ENCODE measurements at places on chromosomes 2 and 18.
A peak's percentile ranks its signal among the peaks of the same experiment; 100 is the strongest.

DNA sequence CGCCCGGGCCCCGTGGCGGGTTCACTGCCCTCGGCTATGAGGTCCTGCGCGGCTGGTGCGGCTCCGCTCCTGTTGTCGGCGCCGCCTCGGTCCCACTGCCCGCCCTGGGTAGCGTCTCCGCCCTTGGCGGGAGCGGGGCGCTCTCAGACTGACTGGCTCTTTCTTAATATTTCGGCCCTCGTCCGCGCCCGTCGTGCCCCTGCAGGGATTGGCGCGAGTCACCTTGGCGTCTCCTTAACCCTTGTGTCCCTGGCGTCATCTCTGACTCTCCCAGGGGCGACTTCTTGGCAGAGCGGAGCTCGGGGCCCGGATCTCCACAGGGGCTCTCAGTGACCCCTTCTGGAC, 1.3 kb downstream of the PTMA start:
- DNase-seq = no peak

DNA sequence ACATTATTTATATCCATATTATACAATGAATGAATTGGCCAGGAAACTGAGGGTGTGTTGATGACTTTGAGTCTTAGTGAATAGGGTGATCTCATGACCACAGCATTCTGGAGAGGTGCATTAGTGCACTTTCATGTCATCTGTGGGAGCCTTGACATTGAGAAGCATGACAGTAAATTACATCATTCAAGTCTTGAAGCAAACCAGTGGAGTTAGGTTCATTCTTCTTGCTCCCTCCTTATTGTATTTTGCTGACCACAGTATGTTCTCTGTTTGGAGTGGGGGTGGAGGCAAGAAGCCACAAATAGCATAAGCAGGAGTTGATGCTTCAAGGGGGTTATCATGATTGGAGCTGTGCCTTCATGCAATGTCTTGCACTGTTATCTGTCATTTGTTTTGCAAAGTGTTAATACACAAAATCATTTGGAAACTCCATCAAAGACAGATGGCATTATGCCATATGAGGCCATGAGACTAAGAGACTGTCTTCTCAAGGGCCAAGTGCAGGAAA, 680.2 kb downstream of the NYAP2 start:
- peak; percentile 54 for DNase-seq

DNA sequence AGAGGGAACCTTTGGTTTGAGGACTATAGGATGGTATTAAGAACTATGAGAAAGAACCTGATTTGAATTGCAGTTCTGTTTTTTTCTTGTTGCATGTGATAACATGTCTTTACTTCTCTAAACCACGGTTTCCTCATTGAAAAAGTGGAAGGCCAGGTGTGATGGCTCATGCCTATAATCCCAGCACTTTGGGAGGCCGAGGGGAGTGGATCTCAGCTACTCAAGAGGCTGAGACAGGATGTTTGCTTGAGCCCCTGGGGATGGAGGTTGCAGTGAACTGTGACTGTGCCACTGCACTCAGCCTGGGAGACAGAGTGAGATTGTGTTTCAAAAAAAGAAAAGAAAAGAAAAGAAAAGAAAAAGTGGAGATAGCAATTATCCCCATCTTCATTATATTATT, 32.3 kb downstream of the SCN9A start:
- no peak for DNase-seq

- DNase-seq = no peak
Observed at GRCh38 chr2:117982376-117983033, 31.4 kb downstream of the CCDC93 start.

GRCh38 chr2:105183555-105184323, 57.8 kb upstream of the GPR45 start:
- DNase-seq = no peak

- no peak for DNase-seq
Observed at GRCh38 chr2:46147626-46148368, 149.4 kb upstream of the EPAS1 start.

DNA sequence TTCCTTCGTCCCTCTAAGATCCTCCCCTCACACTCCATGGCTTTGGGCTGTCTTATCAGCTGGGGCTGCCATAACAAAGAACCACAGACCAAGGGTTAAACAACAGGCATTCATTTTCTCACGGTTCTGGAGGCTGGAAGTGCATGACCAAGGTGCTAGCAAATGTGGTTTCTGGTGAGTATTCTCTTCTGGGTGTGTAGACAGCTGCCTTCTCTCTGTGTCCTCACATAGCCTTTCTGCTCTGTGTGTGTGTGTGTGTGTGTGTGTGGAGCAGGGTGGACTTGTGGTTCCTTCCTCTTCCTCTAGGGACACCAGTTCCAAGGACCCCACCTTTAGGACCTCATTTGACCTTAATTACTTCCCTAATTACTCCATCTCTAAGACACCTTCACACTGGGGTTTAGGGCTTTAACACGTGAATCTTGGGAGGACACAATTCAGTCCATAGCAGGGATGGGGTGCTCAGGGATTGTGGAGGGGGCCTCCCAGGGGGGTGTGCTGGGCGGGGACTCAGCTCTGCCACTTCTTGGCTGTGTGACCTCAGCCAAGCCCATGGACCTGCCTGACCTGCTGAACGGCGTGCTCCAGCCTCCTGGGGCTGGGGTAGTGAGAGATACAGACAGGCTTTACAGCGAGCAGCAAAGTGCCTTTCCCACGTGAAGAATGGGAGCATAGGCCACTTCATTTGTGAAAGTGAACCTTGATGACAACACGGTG, 38.0 kb downstream of the ACKR3 start:
- no peak for DNase-seq

GRCh38 chr18:77457681-77458080, 208.0 kb downstream of the GALR1 start:
- DNase-seq = no peak

DNA sequence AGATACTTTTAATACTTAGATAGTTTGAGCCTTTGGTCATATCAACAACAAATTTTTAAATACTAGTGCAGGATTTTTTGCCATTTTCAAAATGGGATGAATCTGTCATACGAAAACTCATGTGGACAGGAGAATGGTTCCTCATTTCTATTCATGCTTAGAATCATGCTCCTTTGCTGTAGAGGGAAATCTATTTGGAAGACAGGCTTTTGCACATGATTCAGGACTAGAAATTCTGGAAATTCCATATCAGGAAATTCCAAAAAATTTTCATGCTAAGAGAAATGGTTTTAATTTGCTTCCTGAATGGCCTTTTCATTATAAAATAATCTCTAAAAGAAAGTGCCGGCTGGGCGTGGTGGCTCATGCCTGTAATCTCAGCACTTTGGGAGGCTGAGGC, 39.3 kb downstream of the MOGAT1 start:
- DNase-seq = no peak

- no peak for DNase-seq
Observed at GRCh38 chr2:224319750-224320149, 82.2 kb downstream of the FAM124B start.

GRCh38 chr2:232519581-232520438, at the start of gene PRSS56:
Gene PRSS56 (plus strand): TSS chr2:232520388. CDS start chr2:232520599, 211 bp downstream.
- DNase-seq = no peak

GRCh38 chr18:63970809-63971205, 926 bp downstream of the SERPINB8 start:
- no peak for DNase-seq

DNA sequence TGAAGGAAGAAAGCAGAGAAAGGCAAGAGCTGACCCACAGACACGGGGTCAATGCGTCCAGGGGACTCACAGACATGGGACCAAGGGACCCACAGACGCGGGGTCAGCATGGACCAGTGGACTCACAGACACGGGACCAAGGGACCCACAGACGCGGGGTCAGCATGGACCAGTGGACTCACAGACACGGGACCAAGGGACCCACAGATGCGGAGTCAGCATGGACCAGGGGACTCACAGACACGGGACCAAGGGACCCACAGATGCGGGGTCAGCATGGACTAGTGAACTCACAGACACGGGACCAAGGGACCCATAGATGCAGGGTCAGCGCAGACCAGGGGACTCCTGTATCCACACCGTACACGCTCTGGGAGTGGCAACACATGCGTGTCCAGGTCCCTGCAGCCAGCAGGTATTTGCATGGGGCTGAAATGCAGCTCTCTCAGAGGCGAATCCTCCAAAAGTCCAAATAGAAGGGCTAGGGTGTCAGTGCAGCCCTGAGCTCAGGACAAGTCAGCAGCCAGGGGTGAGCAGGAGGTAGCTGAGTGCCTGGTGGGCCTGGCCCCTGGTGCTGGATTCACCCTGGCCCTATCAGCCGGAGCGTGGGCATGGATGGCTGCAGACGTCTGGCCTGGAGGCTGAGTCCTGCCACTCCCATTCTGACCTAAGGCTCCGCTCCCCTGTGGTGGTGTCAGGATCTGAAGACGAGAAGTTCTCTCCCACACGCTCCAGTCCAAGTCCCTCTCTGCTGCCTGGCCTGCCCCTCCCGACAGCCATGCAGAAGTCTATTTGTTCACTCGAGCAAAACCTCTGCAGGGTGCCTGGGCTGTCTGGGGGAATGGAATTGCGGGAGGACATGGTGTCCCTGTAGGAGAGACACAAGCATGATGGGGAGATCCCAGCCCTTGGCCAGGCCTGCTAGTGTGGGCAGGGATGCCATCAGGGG, 28.5 kb downstream of the TMEM18 start:
- no peak for DNase-seq

DNA sequence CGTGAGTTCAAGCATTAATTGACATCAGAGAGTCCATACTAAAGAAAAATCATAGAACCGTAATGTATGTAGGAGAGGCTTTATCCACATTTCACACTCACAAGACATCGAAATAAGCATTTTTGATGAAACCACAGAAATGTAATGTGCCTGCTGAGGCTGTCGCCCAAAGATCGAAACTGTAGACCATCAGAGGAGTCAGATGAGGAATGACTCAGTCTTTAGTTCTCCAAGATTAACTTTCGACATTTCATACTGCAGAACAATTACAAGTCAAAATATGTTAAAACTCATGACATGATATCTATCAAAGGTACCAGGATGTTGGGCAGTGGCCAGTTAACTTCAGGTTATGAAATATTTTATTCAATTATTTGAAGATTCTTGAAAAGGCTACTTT, 79.6 kb downstream of the RAB31 start:
- DNase-seq = peak; percentile 23

DNA sequence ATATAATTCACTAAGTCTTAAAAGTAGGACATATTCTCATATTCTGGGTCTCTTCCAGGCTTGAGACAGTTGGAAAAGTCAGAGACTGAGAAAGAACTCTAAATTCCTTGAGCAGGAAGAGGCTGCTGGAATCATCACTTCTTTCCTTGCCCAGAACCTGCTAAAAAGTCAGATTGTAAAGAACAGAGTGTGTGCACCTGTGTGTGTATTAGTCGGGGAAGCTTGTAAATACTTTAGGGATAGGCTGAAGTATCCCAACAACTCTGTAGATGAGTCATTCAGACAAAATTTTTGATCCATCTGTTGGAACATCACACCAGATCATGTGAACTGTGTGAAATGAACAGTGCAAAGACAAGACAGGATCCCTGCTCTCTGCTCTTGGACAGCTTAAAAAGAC, 16.1 kb downstream of the GAREM1 start:
- no peak for DNase-seq

- no peak for DNase-seq
Observed at GRCh38 chr18:33201509-33201926, 239.0 kb downstream of the CCDC178 start.

GRCh38 chr2:18425210-18425703, 135.2 kb downstream of the RDH14 start:
- no peak for DNase-seq

GRCh38 chr2:132477962-132478361, 61.4 kb downstream of the GPR39 start:
- peak; percentile 60 for DNase-seq

GRCh38 chr2:242011516-242011915, 142.0 kb downstream of the RTP5 start:
- no peak for DNase-seq

DNA sequence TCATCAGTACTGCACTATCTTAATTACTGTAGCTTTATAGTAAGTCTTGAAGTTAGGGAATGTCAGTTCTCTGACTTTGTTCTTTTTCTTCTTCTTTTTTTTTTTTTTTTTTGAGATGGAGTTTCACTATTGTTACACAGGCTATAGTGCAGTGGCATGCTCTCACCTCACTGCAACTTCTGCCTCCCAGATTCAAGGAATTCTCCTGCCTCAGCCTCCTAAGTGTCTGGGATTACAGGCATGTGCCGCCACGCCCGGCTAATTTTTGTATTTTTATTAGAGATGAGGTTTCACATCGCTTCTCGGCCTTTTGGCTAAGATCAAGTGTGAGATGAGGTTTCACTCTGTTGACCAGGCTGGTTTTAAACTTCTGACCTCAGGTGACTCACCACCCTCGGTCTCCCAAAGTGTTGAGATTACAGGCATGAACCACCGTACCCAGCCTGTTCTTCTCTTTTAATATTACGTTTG, 41.9 kb upstream of the TANC1 start:
- DNase-seq = no peak

DNA sequence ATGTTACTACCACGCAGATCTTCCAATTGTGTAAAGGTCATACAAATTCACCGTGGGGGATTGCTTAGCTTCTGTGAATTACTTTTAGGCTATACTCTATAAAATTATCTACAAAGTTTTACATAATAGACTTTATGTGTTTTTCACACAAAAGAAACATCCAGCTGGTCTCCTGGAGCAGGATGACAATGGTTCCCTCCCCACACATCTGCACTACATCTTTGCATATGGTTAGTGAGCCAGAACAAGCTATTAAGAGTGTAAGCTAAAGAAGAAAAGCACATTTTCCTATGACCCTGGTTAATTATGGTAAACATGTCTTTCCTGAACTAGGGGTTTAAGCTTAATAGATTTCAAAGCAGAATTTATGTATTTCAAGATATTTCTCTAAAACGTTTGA, 295.1 kb downstream of the ASXL3 start:
- DNase-seq = no peak

- no peak for DNase-seq
Observed at GRCh38 chr2:213150315-213151097, 906 bp downstream of the IKZF2 start.

DNA sequence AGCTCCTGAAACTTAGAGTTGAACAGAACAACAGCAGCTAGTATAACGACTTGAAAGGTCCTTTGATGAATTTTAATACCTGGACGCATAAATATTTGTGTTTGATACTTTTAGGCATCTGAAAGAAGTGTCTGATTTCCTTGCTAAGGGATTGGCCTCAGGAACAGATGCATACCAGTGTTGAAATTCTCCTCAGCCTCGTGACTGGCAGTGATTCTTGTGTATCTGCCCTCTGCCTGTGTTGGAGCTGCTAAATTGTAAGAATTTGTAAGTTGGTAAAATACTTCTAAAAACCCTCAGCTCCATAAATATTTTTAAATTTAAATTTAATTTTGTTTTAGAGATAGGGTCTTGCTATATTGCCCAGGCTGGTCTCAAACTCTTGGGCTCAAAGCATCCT, 22.4 kb upstream of the SCYGR1 start:
- no peak for DNase-seq

DNA sequence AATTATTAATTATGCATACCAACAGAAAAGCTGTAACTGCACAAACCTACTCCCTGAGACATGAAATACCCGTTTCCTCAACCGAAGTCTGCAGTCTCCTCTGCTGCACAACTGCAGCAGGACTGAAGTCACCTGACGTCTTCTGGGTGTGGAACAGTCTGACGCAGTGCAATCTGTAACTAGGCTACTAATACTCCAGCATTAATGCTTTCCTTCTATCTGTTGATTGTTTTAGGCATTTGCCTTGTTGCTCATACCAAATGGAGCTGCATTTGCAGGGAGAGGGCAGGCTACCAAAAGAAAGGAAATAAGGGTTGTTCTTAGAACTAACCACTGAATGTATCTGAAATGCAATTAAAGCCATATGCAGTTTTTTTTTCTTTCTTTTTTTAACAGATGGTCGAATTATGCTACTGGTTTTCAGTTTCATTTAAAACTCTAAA, 40.1 kb downstream of the RTN4 start:
- DNase-seq = no peak

GRCh38 chr18:31232775-31233424, 70.2 kb upstream of the DSC1 start:
- no peak for DNase-seq

- DNase-seq = peak; percentile 40
Observed at GRCh38 chr2:237434866-237435311, 20.9 kb upstream of the COL6A3 start.
